ENCODE measurements at places on chromosomes 3 and 15.

GRCh38 chr3:42556089-42556632, 25.6 kb downstream of the SEC22C start:
- DNase-seq = no peak

DNA sequence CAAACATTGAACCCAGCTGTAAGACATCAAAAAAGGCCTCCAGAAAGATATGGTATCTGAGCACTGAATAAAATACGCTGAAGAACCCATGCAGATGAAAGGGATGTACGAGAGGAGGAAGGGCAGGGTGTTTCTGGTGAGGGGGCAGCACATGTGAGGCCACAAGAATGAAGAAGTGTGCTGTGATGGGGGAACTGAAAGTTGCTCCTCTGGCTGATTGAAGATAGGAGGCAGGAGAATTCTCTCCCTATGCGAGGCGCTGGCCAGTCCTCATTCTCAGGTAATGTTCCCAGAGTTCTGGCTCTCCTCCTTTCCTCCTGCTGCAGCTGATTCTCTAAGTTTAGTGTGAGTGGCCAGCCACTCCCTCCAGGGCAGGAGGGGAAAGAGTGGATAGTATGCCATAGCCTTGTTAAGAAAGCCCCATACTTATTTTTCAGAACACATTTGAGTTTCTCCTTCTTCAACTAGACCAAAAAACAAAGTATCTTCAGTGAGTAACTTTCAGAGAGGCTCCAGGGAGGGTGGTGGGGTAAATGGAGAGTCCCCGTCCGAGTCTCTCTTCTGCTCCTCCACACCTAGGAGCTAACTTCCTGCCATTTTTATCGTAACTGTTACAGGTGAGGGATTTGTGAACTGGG, 26.9 kb upstream of the MYO1E start:
- peak; percentile 79 for DNase-seq

GRCh38 chr3:180018543-180018942, 18.2 kb downstream of the PEX5L start:
- no peak for DNase-seq

- DNase-seq = no peak
Measured at GRCh38 chr3:137148917-137149316, 191.1 kb downstream of the IL20RB start.

GRCh38 chr15:101474233-101474632, 15.3 kb downstream of the PCSK6 start:
- DNase-seq = no peak

- no peak for DNase-seq
Measured at GRCh38 chr3:37924453-37924852, 62.8 kb downstream of the CTDSPL start.

DNA sequence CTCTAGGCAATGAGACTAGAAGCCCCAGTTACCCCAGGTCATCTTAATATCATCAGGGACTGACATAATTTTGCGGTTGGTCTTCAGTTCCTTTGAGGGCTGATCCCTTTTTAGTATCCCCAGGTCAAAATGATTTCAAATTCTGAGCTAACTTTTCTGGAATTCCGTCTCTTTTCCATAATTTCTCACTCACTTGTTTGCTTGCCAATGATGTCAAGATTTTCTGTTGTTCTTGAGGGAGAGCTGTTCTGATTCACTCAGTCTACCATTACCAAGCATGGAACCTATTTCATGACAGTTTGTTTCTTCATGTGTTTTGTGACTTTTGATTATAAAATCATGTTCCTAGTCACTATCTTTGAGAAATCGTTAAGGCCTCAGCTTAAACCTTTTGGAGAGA, 190.5 kb upstream of the LYSMD4 start:
- DNase-seq = no peak

DNA sequence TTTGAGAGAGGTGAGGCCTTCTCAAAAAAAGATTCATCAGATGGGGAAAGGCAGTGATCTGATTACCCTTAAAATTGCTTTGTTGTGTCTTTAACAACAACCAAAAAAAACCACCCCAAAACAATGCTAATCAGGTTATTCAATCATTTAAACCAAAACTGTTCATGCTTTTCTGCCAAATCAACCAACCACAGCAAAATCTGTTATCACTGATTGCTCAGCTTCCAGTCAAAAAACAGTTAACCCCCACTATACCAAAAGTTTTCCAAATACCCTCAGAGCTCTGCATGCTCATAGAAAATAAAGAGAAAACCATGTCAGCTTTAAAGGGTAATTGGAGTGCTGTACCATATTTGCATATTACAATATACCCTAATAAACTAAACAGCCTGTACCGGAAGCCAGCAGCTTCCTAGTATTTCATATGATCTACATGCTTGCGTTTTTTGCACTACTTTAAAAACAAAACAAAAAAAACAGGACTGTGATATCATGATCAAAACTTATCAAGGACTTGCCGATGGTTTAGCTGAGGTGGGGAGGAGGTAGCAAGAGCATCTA, 22.8 kb downstream of the SATB1 start:
- DNase-seq = no peak

- DNase-seq = peak; percentile 54
Measured at GRCh38 chr3:123489400-123490004, 40.6 kb upstream of the ADCY5 start.

- DNase-seq = no peak
Measured at GRCh38 chr15:75887178-75887577, 16.5 kb upstream of the FBXO22 start.

GRCh38 chr3:150775001-150775599, 12.1 kb upstream of the SIAH2 start:
- DNase-seq = no peak

- peak; percentile 44 for DNase-seq
Measured at GRCh38 chr3:52831500-52832301, 1.2 kb upstream of the ITIH4 start.

- peak; percentile 56 for DNase-seq
Measured at GRCh38 chr3:183875411-183875810, 9.3 kb downstream of the PARL start.

DNA sequence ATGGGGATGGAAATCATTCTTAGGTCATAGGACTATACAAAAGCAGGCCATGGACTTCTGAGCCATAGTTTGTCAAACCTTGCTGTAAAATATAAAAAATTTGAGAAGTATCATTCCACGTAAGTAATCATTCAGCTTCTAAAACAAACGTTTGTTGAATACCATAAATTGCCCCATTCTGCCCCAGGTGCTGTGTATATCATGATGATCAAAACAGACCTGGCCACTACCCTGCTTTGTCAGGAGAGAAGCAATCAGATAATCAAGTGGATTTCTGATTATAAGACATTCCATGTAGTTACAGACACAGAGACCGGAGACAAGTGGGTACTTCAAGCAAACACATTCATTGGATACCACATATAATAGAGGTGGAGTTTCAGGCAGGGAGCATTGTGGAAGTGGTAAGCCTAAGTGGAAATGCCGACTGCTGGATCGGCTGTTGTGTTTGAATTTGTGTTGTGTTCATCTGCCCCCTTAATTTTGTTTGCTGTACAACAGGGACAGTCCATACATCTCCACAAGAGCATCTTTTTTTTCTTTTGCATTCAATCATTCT, 61.7 kb downstream of the TGFBR2 start:
- DNase-seq = no peak

DNA sequence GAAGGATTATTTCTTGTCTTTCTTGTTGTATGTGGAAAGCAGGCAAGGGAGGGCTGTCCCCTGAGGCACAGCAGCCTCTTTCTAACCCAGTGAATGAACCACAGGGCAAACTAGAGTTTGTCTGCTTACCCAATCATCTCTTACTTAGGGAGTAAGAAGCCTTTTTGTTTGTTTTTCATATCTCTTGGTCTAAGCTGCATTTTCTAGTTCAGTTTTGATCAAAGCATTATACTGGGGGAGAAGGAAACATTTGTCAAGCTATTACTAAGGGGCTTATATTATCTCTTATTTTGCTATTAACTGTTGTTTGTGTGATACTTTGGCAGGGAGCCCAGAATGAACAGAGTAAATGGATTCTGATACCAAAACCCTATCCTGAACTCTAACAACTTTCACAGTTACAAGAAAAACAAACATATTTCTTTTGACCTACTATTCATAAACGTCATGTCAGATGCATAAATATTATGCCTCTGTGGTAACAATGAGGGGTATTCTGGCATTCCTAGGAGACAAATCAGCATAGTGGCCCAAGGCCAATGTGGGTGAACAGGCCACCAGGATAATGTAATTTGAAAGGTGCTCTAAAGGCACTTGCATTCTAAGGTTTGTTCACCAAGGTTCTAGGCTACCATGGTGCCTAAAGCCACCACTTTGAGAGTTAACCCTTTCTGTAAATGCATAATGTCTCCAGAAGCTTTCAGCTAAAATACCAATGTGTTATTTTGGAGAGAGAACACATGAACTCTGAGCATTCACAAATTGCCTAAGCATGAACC, 271.6 kb upstream of the ZPLD1 start:
- no peak for DNase-seq

GRCh38 chr15:69161079-69161877, 843 bp downstream of the GLCE start:
- DNase-seq = no peak

DNA sequence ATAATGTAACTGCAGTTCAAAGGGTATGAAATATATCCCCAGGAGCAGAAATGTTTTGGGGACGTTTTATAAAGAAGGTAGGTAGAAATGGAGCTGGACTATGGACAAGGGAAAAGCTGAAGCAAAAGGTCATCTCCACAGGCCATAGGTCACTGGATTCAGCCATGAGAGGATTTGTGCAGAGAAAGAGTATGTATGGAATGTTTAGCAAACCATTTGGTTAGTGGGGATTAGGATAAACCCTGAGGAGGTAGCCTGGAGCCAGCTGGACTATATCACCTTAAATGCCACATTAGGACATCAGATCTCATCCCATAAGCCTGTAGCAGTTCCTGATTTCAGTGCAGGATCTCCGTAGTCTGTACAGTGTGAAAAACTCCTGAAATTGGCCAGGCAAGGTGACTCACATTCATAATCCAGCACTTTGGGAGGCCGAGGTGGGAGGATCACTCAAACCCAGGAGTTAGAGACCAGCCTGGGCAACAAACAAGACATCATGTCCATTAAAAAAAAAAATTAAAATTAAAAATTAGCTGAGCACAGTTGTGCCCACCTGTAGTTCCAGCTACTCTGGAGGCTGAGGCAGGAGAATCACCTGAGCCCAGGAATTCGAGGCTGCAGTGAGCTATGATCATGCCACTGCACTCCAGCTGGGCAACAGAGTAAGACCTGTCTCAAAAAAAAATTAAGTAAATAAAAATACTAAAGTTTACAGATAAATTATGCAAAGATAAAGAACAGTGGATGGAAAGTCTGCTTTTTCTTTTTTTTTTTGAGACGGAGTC, 4.7 kb downstream of the IP6K1 start:
- DNase-seq = no peak

- no peak for DNase-seq
Measured at GRCh38 chr3:140424726-140425125, 253.1 kb upstream of the TRIM42 start.

DNA sequence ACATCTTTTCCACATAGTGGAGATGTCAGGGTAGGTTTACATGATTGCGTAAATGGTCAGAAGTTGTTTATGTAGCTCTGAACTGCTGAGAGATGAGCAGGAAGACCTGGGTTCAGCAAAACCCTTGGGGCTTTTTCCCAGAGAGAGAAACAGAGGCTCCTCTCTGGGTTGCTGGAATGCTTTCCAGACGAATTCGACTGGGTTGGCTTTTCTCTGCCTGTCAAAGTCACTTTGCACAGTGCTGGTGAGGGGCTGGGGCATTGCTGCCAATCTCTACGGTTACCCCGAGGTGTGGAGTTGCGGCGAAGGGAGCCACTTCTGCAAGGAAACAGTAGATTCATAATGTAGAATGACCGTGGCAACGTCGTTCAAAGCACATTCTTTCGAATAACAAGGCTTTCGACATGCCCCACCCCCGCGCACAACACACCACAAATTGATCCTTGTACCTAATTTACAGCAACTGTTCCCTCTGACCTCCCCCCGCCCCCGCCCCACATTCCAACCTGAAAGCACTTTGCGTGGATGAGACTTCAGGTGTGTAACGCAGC, 950 bp upstream of the CNTN4 start:
- DNase-seq = no peak

GRCh38 chr15:39058351-39059131, 493.9 kb upstream of the RASGRP1 start:
- no peak for DNase-seq

DNA sequence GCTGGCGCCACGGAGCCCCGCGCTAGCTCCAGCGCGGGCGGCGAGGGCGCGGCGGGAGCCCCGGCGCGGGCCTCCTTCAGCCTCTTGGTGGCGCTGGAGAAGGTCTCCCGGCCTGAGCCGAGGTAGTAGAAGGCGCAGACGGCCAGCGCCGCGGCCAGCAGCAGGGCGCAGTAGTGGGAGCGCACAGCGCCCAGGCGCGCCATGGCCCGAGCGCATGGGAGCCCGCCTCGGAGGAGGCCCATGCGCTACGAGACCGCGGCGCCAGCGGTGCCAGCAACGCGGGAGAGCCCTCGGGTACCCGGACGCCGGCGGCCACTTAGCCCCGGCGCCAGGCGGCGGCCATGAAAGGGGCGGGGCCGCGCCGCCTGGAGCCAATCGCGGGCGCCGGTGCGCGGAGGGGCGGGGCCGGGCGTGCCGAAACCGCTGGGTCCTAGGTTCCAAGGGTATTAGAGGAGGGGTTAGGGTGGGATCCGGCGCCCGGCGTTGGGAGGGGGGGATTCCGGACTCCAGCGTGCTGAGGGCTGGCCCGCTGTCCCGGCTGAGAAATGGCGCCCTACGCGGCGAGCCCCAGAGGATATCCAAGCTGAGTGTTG, at the start of gene XXYLT1:
Gene XXYLT1 (minus strand): TSS at position 343 of the 593 bp plus-strand sequence. CDS start 101 bp downstream, at position 242.
- DNase-seq = peak; percentile 78

- no peak for DNase-seq
Measured at GRCh38 chr15:87758794-87759418, 497.6 kb downstream of the NTRK3 start.

DNA sequence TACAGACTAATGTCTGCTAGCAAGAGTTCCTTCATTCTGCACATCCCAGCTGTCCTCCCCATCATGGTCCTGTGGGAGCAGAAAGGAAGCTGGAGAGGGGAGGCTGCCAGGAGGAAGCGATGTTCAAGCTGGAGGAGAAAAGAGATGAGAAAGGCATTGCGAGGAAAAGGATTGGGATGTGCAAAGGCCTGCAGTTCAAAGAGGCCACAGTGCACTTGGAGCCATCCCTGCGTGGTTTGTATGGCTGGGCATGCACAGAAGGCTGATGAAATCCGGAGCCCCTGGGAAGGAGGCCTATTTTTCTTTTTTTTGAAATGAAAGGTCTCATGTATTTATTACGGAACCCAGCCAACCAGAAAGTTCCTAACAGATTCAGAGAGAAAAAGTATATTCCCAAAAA, 22.8 kb downstream of the AMOTL2 start:
- no peak for DNase-seq

GRCh38 chr3:39361252-39361927, 21.8 kb upstream of the SLC25A38 start:
- DNase-seq = peak; percentile 7

GRCh38 chr15:65690778-65691177, 69.0 kb downstream of the SLC24A1 start:
- no peak for DNase-seq

- DNase-seq = peak; percentile 88
Measured at GRCh38 chr3:9087831-9088413, 124.7 kb upstream of the RAD18 start.

- DNase-seq = no peak
Measured at GRCh38 chr15:60457985-60458384, 21.0 kb downstream of the ICE2 start.

All from inflammatory macrophage (primary cell).